ENCODE measurements at places on chromosomes 7 and 10.

GRCh38 chr10:72328045-72328828 lies 26.5 kb downstream of the DNAJB12 start:
- DNase-seq, result peak; percentile 43

DNA sequence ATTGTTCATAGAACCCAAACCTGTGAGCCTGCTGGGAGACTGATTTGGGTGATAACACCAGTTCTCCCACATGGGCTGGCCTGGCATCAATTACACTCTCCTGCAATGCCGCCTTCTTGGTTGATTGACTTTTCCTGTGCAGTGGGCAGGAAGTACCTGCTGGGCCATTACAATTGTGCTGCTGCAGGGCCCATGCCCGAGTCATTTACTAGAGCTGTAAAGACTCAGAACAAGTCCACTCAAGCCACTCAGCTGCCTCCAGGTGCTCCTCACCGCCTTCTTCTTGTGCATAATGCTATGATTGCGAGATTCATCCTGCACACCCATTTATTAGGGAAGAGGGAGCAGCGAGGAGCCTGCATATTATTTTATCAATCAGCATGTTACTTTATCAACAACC lies 264.0 kb downstream of the TCERG1L start:
- DNase-seq, result no peak

- DNase-seq, result no peak
Observed at GRCh38 chr7:48875045-48875916, 49.1 kb upstream of the CDC14C start.

DNA sequence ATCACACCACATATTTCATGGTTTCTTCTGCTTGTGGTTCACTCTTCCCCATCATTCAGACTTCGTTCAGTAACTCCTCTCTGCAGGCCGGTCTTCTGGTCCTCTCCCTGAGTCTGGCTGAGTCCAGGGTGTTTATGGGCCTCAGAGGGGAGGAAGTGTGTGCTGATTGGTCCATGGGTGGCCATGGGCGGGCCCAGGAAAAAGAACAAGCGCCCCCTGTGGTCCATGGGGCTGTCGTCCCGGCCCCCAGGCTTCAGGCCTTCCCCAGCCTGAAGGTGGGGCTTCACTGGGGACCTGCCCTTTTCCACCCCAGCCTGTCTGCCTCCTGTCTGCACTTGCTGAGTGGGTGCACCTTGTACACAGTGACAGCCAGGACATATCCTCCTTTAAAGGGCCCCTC lies 123.7 kb downstream of the VIPR2 start:
- no peak for DNase-seq

GRCh38 chr10:63562857-63563256 lies 41.7 kb downstream of the REEP3 start:
- no peak for DNase-seq

DNA sequence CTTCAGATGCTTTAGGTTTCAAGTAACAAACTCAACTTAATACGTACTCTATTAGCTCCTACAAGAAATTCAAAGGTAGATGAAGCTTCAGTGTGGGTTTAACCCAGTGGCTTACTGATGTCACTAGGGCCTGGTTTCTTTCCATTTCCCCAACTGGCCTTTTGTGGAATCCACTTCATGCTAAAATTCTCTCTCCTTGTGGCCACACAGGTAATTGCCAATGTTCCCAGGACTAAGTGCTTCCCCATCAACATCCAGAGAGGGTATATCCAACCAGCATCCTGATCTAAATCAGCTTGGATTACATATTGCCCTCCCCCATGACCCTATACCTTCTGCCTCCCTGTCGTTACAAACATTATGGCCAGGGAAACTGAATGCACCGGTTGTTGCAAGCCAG lies 10.7 kb downstream of the FBXL13 start:
- DNase-seq, result no peak

- no peak for DNase-seq
Observed at GRCh38 chr10:127899766-127900387, 7.0 kb upstream of the PTPRE start.

DNA sequence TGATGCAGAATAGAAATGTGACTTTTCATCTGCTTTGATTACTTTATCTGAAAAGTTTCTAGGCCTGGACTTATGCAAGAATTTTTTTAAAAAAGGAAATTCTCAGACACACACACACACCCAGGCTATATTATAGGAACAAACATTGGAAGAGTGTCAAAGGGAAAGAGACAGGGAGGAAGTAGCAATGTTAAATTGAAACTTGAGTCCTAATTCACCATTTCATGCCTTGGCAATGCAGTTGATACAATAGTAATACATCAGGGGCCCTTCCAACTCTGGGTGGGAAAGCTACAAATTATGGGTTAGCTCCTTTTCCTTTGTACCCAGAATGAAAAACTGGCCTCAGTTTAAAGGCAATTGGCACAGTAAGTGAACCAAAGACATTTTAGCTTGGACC lies 258.0 kb upstream of the LYZL1 start:
- DNase-seq, result no peak

DNA sequence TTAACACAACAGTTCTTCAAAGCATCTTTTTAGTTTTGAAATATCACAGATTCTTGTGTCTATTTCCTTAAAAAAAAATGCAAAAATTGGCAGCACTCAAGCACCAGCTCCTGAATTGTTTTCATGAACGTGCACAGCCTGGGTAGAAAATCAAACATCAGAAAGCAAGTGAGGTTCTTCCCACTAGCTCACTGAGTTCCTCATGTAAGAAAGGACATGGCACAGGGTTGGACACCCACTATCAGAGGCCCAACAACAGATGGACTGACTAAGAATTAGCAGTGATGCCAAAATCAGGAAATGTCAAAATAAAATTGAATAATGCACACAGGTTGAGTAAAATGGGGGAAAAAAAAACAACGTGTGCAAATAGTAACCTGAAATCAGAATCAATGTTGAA lies 146.8 kb downstream of the PCLO start:
- DNase-seq, result no peak

GRCh38 chr7:147567043-147567442 lies 1023.5 kb upstream of the C7orf33 start:
- DNase-seq, result no peak

GRCh38 chr10:116521424-116522290 lies 24.1 kb upstream of the PNLIP start:
- DNase-seq, result peak; percentile 39

DNA sequence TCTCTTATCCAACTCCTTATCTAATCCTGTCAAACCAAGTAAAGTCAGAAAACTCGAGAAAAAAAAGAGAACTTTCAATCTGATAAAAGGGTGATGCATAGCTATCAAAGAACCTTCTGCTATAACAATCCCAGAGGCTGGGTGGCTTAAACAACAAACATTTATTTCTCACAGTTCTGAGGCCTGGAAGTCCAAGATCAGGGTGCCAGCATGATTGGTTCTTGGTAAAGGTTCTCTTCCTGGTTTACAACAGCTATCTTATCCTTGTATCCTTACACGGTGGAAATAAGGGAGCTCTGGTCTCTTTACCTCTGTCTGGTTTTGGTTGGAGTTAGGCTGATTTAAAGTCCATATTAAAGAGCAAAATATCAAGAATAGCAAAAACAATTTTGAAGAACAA lies 131.9 kb downstream of the PHTF2 start:
- DNase-seq, result no peak

DNA sequence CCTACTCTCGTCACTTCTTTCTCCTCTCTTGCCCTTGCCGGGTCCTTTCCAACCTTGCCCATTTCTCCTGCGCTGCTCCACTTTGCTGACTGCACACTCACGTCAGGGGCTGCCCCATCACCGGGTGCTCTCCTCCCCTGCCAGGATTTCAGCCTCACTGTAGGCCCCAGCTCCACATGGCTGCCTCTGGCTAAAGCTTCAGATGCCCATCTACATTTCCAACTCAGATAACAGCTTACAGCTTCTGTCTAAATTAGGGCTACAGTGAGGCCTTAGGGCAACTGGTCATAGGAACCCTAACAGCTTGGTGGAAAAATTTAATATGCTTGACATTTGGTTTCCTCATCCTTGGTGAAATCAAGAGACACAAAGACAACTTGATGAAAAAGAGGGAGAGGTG lies 25.9 kb downstream of the C10orf120 start:
- DNase-seq, result no peak

- no peak for DNase-seq
Observed at GRCh38 chr7:74672343-74672915, 14.9 kb downstream of the GTF2I start.

DNA sequence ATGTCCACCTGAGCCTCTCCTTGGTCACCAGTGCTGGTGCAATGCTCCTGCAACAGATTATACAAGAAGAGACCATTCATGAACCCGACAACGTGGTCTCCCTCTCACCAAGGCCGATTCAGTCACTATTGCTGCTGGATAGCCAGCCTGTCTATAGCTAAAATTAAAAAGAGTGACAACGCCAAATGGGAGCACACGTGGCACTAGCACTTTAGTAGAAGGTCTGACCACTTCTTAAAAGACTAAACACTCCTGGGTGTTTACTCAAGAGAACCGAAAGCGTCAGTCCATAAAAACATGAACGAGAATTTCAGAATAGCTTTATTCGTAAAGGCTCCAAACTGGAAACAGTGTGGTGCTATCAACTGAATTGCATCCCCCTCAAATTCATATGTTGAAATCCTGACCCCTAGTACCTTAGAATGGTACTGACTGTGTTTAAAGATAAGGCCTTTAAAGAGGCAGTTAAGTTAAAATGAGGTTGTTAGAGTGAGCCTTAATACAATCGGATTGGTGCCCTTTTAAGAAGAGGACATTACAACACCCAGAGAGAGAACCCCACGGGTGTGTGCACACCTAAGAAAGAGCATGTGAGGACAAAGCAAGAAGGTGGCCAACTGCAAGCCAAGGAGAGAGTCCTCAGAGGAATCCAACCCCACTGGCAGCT lies 4.4 kb upstream of the GALNTL5 start:
- peak; percentile 30 for DNase-seq

GRCh38 chr7:19026888-19027287 lies 90.5 kb downstream of the TWIST1 start:
- no peak for DNase-seq

GRCh38 chr7:138649506-138649905 lies 51.7 kb downstream of the SVOPL start:
- no peak for DNase-seq
